Hepatocyte (in vitro differentiated cells): ENCODE measurements at places on chromosomes 5 and 9. TPM values are rescaled to one million over a fixed set of nuclear protein-coding genes. Genes with fewer than 3 reads are reported as not detected.

GRCh38 chr9:97983589-97984187 is 547 bp downstream of the ANP32B start:
- DNase-seq: peak; percentile 75

GRCh38 chr5:168772316-168772961 is 193.3 kb upstream of the PANK3 start:
- DNase-seq: no peak

GRCh38 chr9:126672634-126673284 is 59.0 kb downstream of the LMX1B start:
- no peak for DNase-seq

GRCh38 chr5:6355294-6355693 is 23.1 kb downstream of the MED10 start:
- DNase-seq: no peak

DNA sequence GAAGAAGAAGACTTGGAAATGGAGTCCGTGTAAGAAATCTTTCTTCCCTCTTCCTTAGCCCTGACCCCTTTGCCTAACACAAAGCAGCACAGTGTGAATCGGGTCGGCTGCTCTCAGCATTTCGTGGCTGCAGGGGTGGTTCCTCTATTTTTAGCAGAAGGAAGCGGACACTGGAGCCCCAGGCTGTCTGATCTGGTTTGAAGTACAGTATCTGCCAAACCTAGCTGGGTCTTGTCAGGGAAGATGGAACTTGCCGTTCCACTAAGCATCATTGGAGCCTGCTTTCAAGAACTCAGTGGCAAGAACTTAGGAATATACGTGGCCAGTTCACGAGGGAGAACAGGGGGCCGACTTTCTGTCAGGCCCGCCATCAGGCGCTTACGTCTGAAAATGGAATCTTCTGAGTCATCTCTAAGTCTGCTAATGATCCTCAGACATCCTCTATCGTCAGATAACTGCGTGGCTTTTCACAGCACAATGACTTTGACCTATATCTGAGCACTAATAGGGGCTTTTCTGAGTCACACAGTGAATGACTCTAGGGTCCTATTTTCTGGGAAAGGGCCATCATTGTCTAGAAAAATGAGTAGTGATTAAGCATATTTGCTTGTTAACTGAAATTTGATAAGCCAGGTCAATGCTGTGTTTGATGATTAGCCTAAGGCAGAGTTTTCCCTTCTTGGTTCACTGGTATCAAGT is 43.3 kb upstream of the NCS1 start:
- DNase-seq: peak; percentile 65

The OR2V2 gene
- not detected in 2 replicates for total RNA-seq

The PCDHGA8 gene
- 1.00 and 1.5 TPM in 2 replicates for total RNA-seq

The DNM1 gene
- 13.4 and 14.4 TPM in 2 replicates for total RNA-seq
